ENCODE measurements at places on chromosomes 4 and X. TPM values are rescaled to one million over a fixed set of nuclear protein-coding genes. Genes with fewer than 3 reads are reported as not detected.

The CDKL5 gene
- 3.3 TPM for polyA plus RNA-seq

The USP27X gene
- polyA plus RNA-seq, result 2.6 TPM

The PABPC5 gene
- 1.4 TPM for polyA plus RNA-seq

The TIMP1 gene
- polyA plus RNA-seq, result 284 TPM

The PNMA5 gene
- not detected for polyA plus RNA-seq

The MEPE gene
- not detected for polyA plus RNA-seq

The TREX2 gene
- 0.48 TPM for polyA plus RNA-seq

The LRIT3 gene
- 0.07 TPM for polyA plus RNA-seq
